Mesenteric fat pad (tissue), 1 donor: ENCODE measurements at places on chromosomes 13 and 19. TPM values are rescaled to one million over a fixed set of nuclear protein-coding genes. Genes with fewer than 3 reads are reported as not detected.

PCDH8 gene
- not detected for total RNA-seq

LILRB1 gene
- 10.5 TPM for total RNA-seq

ADGRL1 gene
- total RNA-seq: 27.1 TPM

NUDT19 gene
- 11.3 TPM for total RNA-seq

FCAR gene
- 16.3 TPM for total RNA-seq

CEACAM16 gene
- not detected for total RNA-seq

RFPL4AL1 gene
- total RNA-seq: not detected

LILRA2 gene
- 10.0 TPM for total RNA-seq

EXOC3L2 gene
- total RNA-seq: 4.8 TPM

ERICH4 gene
- not detected for total RNA-seq

ADM5 gene
- total RNA-seq: 1.3 TPM

C13orf46 gene
- 2.5 TPM for total RNA-seq

CBARP gene
- 6.2 TPM for total RNA-seq
